ENCODE measurements at places on chromosomes 4 and X.
A peak's percentile ranks its signal among the peaks of the same experiment; 100 is the strongest.

- DNase-seq: no peak
Observed at GRCh38 chr4:89248879-89249281, 58.7 kb downstream of the GPRIN3 start.

- DNase-seq: no peak
Observed at GRCh38 chrX:120309873-120310705, 1.2 kb downstream of the TMEM255A start.

GRCh38 chr4:151169900-151170299 lies 70.5 kb downstream of the RPS3A start:
- no peak for DNase-seq

DNA sequence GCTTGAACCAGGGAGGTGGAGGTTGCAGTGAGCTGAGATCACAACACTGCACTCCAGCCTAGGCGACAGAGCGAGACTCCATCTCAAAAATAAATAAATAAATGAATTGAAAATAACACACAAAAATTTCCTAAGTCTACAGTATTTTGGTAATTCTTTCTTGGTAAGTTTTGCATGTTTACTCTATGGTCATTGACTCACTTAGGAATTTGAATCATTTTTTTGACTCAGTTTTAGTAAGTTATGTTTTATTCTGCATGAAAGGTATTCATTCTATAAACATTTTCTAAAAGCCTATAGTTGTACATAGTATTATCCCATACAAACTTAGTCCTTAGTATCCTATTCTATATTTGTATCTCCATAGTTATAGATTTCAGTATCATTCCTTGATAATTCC lies 772.9 kb upstream of the SLIT2 start:
- DNase-seq: no peak

GRCh38 chr4:119559044-119559647 lies 69.5 kb downstream of the PDE5A start:
- peak; percentile 49 for DNase-seq

GRCh38 chr4:6265546-6265945 lies 4.1 kb upstream of the WFS1 start:
- no peak for DNase-seq
